Stimulated activated naive B cell treated with anti-CD40 and anti-IgM and Interleukin-4, amounts not matched to agents 10 μg/mL and 1 μg/mL and 100 μg/mL, for 72 hours (primary cell): ENCODE measurements at places on chromosomes 7 and 10.

DNA sequence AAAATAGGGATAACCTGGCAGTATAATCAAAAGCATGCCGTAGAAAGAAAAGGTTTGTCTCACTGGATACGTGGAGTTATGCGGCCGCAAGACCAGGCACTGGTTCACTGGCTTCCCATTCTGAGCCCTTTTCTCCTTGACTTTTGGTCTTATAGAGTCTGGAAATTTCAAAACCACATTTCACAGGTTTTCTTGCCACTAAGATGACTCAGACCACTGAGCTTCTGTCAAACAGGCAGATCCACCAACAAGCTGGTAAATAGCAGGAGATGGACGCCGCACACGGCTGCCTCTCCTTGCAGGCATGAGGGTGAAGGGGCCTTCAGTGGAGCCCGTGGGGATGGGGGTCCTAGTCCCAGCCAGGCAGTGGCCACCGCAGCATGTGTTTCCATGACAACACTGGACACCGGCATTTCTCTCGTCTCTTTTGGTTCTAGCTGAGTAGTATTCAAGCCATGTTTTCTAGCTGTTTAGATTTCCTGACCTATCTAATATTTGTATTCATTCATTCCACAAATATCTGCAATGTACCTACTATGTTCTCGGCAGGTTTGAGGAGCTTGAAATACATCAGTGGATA, 55.5 kb downstream of the KLF6 start:
- no peak for DNase-seq

DNA sequence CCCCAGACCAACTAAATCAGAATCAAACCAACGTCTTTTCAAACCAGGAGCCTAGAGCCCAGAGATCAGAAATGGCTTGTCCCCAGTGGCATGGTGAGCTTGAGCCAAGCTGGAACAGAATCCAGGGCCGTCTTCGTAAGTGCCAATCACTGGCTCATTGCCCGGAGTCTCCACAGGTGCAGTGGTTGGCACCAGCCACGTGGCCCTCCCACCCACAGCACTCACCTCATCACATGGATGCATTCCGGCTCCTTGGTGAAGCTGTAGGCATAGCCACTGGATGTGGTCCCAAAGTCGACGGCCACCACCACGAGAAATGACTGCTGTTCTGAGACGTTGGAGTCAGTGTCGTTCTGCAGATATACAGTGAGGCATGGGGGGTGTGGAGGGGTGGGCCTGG, 37.4 kb downstream of the HSPA12A start:
- DNase-seq = no peak

DNA sequence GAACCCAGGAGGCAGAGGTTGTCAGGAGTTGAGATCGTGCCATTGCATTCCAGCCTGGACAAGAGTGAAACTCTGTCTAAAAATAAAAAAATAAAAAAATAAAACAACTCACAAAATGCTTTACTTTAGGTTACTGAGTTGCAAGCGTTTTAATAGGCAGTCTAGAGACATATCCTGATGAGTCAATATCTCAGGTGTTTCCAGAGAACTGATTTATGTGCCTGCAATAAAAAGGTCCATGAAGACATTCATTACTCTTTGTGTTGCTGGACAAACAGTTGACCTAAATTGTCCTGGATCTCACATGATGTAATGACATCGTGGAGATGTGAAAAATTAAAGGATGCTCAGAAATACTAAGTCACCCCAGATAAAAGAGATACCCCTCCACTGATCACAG, 31.5 kb downstream of the CDNF start:
- DNase-seq = no peak

DNA sequence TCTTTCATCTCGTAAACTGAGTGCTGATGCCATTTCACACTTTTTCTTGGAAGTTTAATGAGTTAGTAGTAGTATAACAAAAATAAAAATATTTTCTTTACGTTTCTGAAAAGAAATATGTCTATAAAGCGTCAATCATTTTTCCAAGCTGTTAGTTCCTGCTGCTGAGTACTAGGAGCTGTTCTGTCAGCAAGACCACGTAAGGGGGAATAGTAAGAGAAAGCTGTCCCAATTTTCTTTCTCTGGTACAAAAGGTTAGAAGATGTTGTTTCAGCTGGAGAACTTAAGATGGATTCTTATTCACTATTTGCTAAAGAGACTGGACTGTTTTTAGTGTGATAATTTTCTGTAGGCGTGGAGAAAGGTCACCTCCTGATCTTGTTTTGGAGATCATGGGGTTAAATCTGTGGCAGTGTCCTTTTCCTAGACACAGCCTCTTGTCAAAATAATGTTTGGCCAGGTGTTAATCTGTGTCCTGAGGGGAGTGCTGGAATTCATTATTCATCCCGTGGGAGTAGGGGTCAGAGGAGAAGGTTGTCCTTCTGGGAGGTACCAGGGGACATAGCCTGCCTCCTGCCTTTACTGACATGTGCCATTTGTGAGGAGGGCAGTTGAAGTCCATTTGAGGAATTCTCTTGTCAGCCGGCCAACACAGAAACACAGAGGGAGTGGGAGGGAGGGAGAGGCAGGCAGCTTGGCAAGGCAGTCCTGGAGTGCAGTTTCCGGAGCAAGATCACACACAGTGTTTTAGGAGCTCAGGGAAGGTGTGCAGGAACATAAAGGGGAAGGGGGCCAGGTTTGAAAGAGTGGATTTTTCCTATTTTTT, 368.7 kb downstream of the AUTS2 start:
- DNase-seq = no peak

- no peak for DNase-seq
These were observed 4.9 kb downstream of the SMARCD3 start for GRCh38 chr7:151243408-151244195.

GRCh38 chr7:107364787-107365186, 105.1 kb upstream of the GPR22 start:
- no peak for DNase-seq

- DNase-seq = no peak
These were observed 97.4 kb downstream of the C10orf105 start for GRCh38 chr10:71622154-71622526.

GRCh38 chr7:121262969-121263368, 65.8 kb upstream of the WNT16 start:
- DNase-seq = no peak

- DNase-seq = no peak
These were observed 198.3 kb downstream of the HDAC9 start for GRCh38 chr7:18693816-18694215.

DNA sequence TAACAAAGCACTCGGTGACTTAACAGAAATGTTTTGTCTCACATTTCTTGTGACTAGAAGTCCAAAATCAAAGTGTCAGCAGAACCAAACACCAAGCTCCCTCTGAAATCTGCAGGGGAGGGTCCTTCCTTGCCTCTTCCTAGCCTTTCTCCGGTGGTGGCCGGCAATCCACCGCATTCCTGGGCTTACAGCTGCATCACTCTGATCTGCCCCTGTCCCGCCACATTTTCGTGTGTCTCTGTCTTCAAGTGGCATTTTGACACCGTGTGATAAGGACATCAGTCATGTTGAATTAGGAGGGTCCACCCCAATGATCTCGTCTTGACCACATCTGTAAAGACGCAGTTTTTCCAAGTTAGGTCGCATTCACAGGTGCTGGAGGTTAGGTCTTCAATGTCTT, 30.5 kb upstream of the TOMM7 start:
- DNase-seq = no peak

DNA sequence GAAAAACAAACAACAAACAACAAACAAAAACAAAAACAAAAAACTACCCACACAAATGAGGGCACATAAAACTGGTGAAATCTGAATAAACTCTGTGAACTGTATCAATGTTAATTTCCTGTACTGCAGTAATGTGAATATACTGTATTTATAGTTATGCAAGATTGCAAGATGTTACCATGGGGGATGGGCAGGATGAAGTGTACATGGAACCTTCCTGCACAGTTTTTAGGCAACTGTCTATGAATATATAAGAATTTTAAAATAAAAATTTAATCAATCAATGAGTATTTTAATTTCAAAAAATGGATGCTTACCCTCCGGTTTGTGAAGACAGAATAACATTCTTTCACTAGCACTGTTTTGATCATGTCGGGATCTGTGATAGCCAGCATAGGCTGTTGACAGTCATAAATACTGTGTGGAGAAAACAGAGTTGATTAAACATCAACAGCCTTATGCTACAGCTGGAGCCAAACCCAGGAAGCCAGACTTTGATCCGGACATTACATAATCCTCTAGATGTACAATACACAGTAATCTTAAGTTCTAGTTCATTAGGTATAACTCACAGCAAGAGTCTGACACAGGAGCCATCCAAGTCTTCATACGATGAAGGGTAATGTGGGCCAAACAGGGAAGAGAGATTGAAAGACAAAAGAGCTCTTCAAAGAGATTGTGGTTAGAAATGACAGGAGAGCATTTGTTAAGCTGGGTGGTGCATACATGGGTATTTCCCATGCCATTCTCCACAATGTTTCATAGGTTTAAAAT, 14.8 kb downstream of the CYP3A7 start:
- DNase-seq = no peak

DNA sequence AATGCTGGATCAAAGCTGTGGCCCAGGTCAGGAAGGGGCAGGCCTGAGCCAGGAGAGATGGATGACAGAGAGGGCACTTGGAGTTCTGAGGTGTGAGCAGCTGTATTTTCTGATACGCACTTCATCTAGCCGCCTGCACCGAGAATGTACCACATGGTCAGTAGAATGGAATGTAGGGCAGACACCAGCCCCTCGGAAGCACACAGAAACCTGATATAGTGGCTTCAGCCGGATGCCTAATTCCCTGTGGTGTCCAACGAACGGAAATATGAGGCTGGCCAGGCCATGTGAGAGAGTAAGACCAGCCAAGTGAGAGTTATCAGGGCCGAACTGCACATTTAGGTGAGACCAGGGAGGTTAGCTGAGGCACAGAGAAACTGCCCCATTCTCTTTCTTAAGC, 46.7 kb upstream of the PLCE1 start:
- no peak for DNase-seq

GRCh38 chr10:71805776-71806703, 32.7 kb upstream of the VSIR start:
- no peak for DNase-seq

DNA sequence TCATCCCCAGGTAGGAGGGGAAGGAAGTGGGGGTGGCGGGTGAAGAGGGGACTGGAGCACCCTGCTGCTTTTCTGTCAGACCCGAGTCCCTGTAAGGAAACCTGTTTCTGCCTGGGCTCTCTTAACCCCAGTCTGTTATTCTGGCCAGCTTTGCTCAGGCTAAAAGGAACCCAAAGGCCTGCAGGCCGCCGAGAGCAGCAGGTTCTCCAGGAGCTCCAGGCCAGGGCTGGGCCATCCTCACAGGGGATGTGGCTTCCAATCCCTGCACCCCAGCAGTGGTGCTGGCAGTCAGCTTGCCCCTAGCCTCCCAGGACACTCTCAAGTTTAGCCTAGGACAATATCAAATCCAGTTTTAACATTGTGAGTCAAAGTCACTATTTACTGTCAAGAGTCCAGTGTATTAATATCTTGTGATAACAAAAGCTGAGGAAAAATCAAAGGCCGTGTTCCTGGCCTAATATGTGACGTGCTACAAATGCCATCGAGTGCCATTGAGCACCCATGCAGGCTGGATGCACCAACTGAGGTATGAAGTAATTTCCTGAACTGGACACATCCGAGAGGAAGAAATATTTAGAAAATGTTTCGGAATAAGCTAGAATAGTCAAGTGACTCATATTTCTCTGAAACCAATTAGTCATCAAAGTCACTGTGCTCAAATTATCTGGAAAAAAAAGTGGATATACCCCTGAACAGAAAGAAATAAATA, 7.0 kb downstream of the PKD1L1 start:
- DNase-seq = no peak

DNA sequence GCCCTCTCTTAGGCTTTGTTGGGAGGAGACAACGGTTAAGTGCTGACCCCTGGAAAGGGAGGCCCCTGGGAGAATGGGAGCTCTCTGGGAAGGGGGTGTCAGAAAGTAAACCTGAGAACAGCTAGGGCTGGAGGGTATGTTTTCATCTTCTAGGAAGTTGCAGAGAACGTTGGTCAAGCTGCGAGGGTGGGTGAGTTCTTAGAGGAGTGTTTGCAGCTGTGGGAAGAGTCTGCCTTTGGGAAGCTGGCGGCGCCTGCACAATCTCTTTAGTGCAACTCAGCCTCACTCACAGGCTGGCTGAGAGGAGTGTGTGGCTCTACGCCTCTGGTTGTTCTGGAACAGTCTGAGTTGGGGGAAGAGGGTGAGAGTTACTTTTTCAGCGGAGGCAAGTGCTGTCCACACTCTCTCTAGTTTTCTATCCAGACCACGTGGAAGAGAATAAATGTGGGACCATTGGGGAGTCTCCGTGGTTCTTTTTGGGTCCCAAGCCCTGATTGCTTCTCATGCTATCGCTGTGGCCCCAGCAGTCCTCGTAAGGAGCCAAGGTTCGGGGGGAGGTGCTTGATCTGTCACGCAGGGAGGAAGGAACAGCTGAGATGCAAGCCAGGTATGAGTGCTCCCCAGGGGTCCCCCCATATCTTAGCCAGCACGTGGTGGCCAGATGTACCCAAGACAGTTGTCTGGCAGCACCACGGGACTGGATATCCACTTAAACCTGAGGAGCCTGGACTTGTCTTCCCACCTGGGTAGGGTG, 237.2 kb downstream of the BUB3 start:
- no peak for DNase-seq

DNA sequence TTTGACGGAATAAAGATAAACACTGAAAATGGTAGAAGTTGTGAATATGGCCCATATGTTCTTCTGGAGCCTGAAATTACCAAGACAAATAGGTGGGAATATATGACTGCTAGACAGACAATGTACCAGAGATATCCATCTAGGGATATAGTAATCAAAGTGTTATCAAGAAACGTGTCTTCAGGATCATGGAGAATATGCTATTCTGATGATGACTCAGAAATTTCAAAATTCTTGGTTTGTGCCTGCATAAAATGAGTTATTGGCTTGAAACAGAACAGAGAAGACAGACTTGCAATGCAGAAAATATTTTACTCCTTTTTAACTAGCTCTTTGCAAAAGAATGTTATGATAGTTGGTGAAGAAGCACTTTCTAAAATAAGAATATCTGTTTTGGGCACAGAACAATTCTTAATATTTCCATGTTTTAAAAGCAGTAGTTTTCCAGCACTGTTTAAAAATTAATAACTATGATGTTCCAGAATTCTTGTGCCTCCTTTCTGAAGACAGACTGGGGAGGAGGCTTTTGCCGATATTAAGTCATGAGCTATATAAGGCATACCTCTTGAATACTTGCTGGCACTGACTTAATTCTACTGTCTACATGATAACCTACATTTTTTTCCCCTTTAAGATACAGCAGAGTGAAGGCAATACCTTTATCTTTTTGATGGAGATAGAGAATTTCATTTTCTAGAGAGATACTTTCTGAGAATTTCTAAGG, 34.4 kb upstream of the CABCOCO1 start:
- DNase-seq = no peak
